ENCODE measurements at places on chromosomes 6 and 20.
A peak's percentile ranks its signal among the peaks of the same experiment; 100 is the strongest.

- peak; percentile 52 for DNase-seq
These were observed at the start of gene RREB1 for GRCh38 chr6:7107578-7108195. RREB1 (plus strand) TSS chr6:7107961; CDS start chr6:7181912, 73,951 bp downstream.

GRCh38 chr6:579339-579738, 77.6 kb downstream of the HUS1B start:
- DNase-seq = no peak

- DNase-seq = no peak
These were observed 46.7 kb downstream of the RNGTT start for GRCh38 chr6:88916615-88917208.

DNA sequence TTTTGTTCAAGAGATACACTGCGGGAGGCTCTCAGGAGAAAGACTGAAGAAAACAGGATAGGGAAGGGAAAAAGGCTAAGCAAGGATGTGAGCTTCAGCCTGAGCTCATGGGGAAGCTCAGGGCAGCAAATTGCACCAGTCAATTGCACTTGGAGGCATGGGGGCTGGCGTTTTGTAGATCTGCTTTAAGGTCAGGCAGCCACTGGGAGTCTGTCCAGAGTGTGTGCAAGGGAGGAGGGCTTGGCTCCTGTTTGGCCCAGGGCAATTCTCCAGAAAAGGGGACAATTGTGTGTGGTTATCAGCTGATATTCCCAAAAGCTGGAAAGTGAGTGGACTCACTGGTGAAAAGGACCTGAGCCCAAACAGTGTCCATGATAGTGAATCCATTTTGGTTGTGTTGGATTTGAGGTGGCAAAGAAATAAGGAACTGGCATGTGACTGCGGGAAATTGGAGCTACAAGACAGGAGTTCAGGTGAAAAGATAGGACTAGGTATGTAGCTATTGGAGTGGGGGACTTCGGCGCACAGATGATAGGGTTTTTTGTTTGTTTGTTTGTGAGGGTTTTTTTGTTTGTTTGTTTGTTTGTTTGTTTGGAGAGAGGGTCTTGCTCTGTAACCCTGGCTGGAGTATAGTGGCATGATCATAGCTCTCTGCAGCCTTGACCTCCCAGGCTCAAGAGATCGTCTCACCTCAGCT, 22.3 kb upstream of the IER3 start:
- DNase-seq = no peak

DNA sequence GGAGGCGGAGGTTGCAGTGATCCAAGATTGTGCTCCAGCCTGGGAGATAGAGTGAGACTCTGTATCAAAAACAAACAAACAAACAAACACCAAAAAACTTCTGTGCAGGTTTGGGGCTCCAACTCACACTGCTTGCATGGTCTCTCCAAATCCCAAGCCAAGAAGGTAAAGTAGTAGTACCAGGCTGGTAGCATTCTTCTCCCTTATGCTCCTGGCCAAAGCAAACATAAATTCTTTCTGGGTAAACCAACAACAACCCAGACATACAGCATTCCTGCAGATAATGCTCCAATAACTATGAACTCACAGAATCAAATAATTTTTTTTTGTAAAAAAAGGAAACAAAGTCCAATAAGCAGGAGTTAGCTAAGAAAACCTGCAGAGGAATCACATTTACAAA, 57.8 kb upstream of the KLHL31 start:
- no peak for DNase-seq

DNA sequence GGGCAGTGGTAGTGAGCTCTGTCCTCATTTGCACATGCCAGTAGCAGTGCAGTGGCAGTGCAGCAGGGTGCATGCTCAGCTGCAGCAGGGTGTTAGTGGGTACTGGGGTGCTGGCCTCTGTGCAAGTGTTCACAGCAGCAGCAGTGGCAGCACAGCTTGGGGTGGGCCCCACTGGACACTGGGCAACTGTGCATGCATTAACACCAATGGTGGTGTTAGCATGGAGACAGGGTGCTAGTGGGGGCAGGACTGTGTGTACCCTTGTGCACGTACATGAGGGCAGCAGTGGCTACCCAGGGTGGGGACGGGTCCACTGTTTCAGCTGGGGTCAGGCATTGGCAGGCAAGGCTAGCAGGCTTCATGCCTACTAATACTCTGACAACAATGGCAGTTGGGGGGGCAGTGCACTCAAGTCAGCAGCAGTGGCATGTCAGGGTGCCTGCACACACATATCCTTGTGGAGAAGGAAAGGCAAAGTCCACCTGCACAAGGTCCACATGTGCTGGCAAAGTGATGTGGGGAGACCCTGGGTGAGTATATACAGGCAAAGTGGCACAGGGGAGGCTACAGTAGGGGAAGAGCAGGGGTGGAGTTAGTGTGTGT, 60.2 kb downstream of the UNC5CL start:
- DNase-seq = no peak

- DNase-seq = no peak
These were observed 55.0 kb downstream of the SOX4 start for GRCh38 chr6:21648475-21649050.

DNA sequence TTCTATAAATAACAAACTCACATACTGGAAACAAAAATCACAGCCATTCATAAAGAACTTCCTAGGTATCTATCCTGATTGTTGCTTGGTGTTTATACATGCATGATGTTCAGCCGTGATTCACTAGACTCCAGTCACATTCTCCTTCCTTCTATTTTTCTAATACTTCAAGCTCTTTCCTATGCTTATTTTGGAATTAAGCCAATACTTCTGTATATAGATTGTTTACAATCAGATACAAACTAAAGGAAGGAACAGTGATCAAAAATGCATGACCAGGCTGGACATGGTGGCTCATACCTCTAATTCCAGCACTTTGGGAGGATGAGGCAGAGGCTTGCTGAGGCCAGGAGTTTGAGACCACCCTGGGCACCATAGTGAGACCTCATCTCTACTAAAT, 377.5 kb upstream of the IRAK1BP1 start:
- DNase-seq = no peak

GRCh38 chr20:11067359-11067758, 393.6 kb upstream of the JAG1 start:
- DNase-seq = no peak

DNA sequence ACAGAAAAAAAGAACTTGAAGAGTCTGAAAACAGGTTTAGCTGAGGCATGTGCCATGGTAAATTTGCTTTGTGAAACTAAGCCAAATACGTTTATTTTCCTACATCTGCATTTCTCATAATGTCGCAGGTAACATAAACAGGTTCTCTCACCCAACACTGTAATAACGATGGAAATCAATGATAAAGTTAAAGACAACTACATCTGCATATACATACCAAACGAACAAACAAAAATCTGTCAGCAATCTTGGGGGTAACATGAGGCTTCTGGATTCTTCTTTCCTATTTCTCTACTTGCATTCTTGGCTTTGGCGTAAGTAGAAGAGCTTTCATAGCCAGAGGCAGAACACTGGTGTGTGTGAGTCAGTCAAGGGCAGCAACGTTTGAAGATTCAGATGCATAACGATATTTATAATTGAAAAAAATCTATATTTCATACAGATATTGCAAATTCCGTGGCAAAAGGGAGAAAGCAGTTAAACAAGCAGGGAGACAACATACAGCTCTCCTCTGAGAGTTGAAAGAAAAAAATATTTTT, 195.1 kb downstream of the EDN1 start:
- DNase-seq = no peak

DNA sequence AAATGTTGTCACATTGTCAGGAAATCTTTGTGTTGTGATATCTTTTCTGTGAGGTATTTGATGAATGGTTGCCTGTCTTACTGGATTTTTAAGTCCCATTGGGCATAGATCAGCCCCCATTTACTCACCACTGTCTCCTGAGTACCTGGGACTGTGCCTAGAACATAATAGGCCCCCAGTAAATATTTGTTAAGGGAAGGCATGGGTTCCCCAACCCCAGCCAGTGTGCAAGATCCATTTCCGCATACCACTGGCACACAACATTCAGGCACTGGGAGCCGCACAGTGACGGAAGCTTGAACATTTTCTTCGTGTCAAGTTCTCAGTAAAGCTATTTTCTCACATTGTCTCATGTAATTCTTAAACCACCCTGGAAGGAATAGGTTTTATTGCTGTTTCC, 72.2 kb downstream of the UNC5CL start:
- no peak for DNase-seq

DNA sequence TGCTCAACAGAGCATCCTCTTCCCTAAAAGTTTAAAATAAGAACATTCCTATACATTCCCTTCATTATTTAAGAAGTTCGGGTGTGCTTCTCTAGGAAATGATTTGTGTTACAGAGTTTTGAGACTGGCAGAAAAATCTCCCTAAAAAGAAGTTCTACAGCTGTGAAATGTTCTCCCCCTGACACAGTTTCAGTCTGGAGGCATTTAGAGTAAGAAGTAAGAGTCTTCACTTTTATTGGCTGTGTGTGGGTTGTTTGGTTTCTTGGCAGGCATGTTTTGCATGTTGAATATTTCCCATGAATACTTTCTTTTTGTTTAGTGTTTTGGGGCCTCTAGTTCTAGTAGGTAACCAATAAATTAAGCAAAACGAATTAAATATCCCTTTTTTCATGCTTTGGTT, 195.9 kb downstream of the TENT5A start:
- no peak for DNase-seq

- DNase-seq = no peak
These were observed 202.2 kb upstream of the CCN2 start for GRCh38 chr6:132153221-132153898.

- no peak for DNase-seq
These were observed 13.1 kb downstream of the MTHFD1L start for GRCh38 chr6:150878347-150879213.

DNA sequence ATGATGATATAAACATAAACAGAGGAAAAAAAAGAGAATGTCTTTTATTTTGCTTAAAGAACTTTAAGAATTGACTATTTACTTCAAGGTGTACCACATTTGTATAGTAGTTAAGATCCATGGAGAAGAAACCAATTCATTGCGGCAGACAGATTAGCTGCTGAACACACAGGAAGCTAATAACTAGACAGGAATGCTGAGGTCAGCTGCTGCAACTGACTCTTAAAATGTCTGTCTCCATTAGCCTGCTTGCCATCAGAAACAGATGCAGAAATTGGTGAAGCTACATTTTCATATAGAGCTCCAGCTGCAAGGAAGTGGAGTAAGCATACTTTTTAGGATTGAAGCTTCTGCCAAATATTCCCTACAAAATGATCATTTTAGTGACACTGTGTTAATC, 939.5 kb downstream of the EPHA7 start:
- no peak for DNase-seq

- DNase-seq = no peak
These were observed 11.5 kb downstream of the FOXC1 start for GRCh38 chr6:1621070-1621701.

DNA sequence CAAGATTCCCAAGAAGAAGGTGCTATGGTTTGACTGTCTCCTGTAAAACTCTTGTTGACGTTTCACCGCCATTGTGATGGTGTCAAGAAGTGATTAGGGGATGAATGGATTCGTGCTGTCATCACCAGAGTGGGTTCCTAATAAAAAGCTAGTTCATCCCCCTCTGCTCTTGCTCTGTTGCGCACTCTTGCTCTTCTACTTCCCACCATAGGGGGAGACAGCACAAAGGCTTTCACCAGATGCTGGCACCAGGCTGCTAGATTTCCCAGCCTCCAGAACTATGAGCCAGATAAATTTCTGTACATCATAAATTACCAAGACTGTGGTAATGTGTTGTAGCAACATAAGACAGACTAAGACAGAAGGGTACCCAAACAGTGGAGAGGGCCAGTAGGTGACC, 21.6 kb upstream of the CCDC28A start:
- DNase-seq = no peak

GRCh38 chr6:90224196-90224595, 72.4 kb downstream of the BACH2 start:
- no peak for DNase-seq

- DNase-seq = no peak
These were observed 392.2 kb upstream of the MARCKS start for GRCh38 chr6:113464960-113465359.
